ENCODE measurements at places on chromosomes 1 and 21.
A peak's percentile ranks its signal among the peaks of the same experiment; 100 is the strongest.

GRCh38 chr1:247156787-247157232 is 15.0 kb downstream of the ZNF124 start:
- H3K4me1 ChIP-seq, result no peaks in the 10 kb centered on the region
- peaks cover 34% of the 10 kb centered on the region for H3K36me3 ChIP-seq
- no peak overlapping the region for H3K4me3 ChIP-seq

- peaks cover 4% of the 10 kb centered on the region for H3K4me1 ChIP-seq
- H3K27me3 ChIP-seq, result no peaks in the 10 kb centered on the region
- DNase-seq, result no peak
- no peak overlapping the region for H3K4me3 ChIP-seq
- H3K36me3 ChIP-seq, result peaks cover 12% of the 10 kb centered on the region
Measured at GRCh38 chr1:227774821-227775661, 39.8 kb downstream of the SNAP47 start.

DNA sequence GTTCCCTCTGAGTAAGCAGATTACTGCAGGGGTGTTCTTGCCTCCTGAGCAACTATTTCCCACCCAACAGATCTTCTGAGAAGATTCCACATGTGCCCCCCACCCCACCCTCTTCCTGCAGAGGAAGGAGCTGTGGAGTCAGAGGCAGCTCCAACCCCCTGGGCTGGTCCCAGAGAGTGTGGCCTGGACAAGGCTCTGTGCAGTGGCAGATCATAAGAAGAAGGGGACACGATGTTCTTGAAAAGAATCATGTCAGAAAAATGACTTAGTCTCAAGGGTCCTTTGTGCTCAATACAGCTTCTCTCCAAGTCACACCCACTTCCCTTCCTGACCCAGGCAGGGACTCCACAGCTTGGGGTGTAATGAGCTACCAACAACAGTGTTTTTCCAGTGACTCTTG is 95.2 kb downstream of the SYF2 start:
- no peaks in the 10 kb centered on the region for H3K4me1 ChIP-seq
- no peak overlapping the region for H3K27ac ChIP-seq
- no peaks in the 10 kb centered on the region for H3K27me3 ChIP-seq
- no peak for DNase-seq

GRCh38 chr21:17050156-17050555 is 462.7 kb upstream of the CXADR start:
- no peaks in the 10 kb centered on the region for H3K4me1 ChIP-seq
- H3K27ac ChIP-seq, result no peak overlapping the region
- no peak overlapping the region for H3K4me3 ChIP-seq
- no peak for DNase-seq
- no peaks in the 10 kb centered on the region for H3K36me3 ChIP-seq
- H3K27me3 ChIP-seq, result no peaks in the 10 kb centered on the region

DNA sequence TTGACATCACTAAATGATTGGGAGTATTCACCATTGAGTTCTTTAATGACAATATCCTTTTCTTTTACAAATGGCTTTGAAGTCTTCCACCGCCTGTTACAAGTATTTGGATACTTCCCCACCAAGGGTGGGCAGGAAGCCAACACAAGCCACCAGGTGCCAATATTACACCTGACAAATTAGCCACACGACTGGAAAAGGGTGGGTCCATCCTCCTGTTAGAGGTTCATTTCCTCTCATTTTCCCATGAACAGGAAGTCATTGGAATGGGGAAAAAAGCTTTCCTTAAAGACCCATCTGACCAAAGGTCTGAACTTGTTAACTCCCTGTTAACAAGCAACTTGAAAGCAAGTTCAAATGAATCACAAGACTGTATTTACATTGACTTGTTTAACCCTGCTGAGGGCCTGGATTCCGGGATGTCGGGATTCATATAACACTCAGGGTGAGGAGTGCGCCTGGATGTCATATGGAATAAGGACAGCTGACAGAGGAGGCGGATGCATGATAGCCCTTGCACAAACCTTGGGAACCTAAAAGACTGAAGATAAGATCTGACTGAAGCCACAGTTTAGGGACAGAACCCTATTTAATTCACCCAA is 40.5 kb upstream of the PROX1 start:
- DNase-seq, result no peak
- H3K4me1 ChIP-seq, result no peaks in the 10 kb centered on the region
- no peak overlapping the region for H3K27ac ChIP-seq
- H3K27me3 ChIP-seq, result no peaks in the 10 kb centered on the region
- no peaks in the 10 kb centered on the region for H3K36me3 ChIP-seq

GRCh38 chr1:209101106-209101505 is 482.4 kb upstream of the CAMK1G start:
- H3K36me3 ChIP-seq, result no peaks in the 10 kb centered on the region
- no peak for DNase-seq
- no peak overlapping the region for H3K27ac ChIP-seq
- H3K27me3 ChIP-seq, result no peaks in the 10 kb centered on the region
- no peaks in the 10 kb centered on the region for H3K4me1 ChIP-seq

DNA sequence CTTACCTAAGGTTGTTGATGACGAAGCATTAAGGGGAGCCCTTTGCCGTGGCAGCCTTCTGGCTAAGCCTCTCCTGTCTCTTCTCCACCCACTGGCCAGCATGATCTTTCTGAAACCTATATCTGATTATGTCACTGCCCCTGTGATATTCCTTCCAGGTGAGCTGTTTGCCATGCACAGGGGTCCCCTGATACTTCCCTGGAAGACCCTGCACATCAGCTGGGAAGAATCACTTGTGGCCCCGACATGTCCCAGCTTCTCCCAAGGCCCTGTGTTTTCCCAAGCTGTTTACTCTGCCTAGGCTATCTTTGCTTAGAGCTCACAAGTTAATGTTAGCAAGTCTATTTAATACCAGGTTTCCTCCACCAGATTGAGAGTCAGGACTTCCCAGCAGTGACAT is 12.3 kb downstream of the RD3 start:
- no peak overlapping the region for H3K4me3 ChIP-seq
- H3K27me3 ChIP-seq, result no peaks in the 10 kb centered on the region
- DNase-seq, result no peak
- no peak overlapping the region for H3K27ac ChIP-seq

DNA sequence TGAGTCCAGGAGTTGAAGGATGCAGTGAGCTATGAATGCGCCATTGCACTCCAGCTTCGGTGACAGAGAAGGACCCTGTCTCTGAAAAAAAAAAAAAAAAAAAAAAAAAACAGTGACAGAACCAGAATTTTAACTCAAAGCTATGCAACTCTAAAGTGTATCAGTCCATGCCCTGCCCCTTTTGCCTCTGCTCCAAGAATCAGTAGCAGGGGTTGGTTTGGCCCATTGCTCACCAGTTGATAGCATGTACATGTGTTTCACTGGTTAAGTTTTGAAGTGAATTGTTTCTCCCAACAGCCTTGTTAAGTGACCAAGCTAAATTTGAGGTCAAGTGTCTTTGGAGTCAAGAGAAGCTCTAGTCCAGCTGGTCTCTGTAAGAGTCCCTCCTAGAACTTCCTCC is 245.9 kb downstream of the PLPP3 start:
- no peaks in the 10 kb centered on the region for H3K36me3 ChIP-seq

DNA sequence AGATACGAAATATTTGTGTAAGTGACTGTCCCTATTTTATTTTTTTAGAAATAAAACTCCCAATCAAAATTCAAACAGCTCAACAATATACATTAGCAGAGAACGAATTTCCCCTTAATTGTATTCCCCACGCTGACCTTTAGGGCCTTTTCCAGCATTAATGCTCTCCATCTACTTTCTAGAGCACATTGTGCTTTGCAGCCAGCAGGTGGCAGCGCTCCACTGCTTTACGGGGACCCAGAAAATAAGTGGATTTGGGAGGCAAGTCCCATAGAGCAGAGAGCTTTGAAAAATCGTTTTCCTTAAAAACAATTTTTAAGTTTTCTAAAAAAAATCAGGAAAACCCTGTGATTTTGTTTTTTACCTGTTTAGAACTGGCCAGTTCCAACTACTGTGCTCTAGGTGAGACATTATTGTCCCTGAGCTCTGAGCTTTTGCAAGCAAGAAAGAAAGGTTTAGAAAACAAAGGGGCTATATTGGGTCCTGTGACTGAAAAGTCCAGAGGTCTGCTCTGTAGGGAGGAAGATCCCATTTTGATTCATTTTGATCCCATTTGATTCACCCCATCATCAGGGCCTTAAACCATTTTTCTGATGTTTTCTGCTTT is 144.4 kb upstream of the ZNF644 start:
- H3K27ac ChIP-seq, result no peak overlapping the region
- H3K27me3 ChIP-seq, result no peaks in the 10 kb centered on the region
- H3K36me3 ChIP-seq, result no peaks in the 10 kb centered on the region
- DNase-seq, result peak; percentile 65
- no peak overlapping the region for H3K4me3 ChIP-seq

DNA sequence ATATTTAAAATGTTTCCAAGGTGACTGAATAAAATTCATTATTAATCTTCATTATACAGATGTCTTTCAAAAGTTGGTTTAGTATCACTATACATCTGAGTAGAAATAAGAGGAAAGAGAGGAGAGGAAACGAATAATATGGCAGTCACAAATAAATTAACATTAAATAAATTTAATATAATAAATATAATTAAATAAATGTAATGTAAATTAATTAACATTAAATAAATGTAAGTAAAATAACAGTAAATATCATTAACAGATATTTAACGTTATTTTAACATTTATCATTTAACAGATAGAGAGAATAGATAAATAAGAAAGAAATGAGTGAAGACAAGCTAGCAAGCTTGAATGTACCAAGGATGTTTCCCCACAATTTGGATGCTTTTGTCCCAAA is 592.7 kb downstream of the NEGR1 start:
- DNase-seq, result no peak
- H3K36me3 ChIP-seq, result no peaks in the 10 kb centered on the region
- H3K4me1 ChIP-seq, result no peaks in the 10 kb centered on the region
- H3K4me3 ChIP-seq, result no peak overlapping the region
